ENCODE measurements at places on chromosomes 1 and 21. TPM values are rescaled to one million over a fixed set of nuclear protein-coding genes. Genes with fewer than 3 reads are reported as not detected.

CFAP107 gene
- total RNA-seq: not detected

COL8A2 gene
- 1.7 TPM for total RNA-seq

PALMD gene
- total RNA-seq: 10.2 TPM

C21orf91 gene
- total RNA-seq: 10.9 TPM

LCA5L gene
- total RNA-seq: 0.30 TPM

LIPI gene
- not detected for total RNA-seq

TMPRSS3 gene
- not detected for total RNA-seq

GRCh38 chr1:231861541-231862481 is 235.2 kb downstream of the DISC1 start:
- DNase-seq: no peak

DNA sequence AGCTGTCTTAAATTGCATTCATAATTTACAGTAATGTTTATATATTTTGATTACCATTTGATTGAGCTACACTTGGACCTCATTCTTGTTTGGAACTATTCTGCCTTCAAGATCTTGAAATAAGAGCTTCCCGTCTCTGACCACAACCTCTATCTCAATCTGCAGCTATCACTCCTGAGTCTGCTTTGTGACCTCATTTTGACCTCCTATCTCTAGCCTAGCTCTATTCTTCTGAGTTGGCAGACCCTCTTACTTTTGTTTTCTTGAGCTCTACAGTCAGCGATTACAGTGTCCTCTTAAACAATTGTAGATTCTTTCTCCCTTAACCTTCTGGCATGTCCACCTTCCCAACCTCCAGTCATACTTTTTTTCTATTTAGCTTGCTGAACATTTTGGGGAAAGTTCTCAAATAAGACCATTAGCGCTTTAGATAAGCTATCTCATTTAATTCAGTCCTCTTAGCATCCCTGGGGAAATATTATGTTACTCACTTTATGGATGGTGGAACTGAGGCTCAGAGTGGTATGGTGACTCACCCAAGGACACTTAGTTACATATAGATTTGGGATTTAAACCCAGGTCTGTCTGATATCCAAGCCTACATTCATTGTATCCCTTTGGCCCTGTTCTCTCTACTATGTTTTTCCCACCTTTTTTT is 19.1 kb downstream of the RPAP2 start:
- no peak for DNase-seq

- DNase-seq: no peak
Measured at GRCh38 chr1:225941187-225941941, at the start of gene LEFTY2. Gene LEFTY2 (minus strand): TSS chr1:225941220. CDS start chr1:225941140, 80 bp downstream.

GRCh38 chr1:111596499-111596898 is 23.1 kb upstream of the RAP1A start:
- no peak for DNase-seq

DNA sequence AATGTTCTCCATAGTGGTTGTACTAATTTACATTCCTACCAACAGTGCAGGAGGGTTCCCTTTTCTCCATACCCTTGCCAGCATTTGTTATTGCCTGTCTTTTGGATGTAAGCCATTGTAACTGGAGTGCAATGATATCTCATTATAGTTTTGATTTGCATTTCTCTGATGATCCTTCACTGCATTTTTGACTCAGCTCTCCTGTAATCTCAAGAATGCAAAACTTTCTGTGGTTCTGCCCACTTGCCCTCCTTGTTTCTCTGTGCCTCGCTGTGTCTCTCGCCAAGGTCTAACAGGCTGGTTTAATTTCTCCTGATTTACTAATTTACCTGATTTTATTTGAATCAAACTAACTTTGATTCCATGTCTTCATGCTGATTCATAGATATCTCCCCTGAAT is 407.9 kb downstream of the ZP4 start:
- peak; percentile 52 for DNase-seq

- DNase-seq: peak; percentile 37
Measured at GRCh38 chr1:3924825-3925220, 24.8 kb upstream of the C1orf174 start.

DNA sequence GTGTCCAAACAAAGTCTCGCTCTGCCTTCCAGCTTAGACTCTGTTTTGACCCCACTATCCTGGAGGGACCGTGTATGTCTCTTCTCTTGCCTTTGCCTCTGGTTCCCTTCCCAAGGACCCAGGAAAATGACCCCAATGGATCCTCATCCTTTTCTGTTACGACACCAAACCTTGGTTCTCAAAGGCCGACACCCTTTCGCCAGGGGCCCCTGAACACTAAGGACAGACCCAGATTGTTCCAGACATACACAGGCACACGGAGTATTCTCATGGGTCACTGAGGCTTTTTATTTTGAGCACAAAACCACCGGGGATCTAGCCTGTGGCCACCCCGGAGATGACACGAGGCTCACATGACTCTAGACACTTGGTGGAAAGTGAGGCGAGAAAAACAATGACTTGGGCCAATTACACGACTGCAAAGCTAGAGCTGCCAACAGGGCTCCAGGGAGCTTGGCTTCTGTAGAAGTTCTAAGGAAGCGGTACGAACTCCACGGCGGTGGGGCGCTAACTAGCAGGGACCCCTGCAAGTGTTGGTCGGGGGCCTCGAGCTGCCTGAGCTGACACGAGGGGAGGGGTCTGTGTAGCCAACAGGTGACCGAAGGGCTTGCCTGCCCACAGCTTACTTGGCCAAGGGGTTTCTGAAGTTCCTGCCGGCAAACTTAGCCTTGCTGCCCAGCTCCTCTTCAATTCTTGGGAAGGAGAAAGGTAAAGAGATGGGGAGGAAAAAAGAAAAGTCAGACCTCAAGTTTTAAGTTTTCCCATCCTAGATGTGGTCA is 17.6 kb downstream of the ENO1 start:
- DNase-seq: no peak

DNA sequence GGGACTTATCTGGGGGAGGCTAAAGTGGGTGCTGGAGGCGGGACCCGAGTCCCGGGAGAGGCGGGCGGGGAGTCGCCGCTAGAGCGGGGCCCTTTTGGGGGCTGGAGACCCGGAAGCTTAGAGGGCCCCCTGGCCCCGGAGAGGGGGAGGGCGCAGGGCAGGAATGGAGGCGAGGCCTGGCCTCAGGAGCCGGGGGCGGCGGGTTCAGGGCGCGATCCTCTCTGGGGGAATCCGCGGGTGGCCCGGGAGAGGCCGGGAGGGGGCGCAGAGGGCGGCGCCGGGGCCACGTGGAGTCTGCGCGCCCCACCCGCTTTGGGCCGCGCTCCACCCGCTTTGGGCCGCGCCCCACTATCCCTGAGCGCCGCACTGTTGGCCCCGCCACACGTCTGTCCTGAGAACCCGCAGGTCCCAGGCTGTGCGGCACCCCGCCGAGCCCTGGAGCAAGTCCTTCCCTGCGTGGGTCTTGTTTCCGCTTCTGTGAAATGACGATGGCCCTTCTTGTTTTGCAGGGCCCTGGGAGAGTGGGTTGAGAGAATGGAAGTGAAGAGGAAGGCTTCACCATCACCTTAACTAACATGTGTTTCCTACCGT is 84.4 kb downstream of the NKAIN1 start:
- peak; percentile 72 for DNase-seq

GRCh38 chr1:6026095-6026809 is 19.4 kb upstream of the KCNAB2 start:
- DNase-seq: no peak

- peak; percentile 59 for DNase-seq
Measured at GRCh38 chr1:32919811-32920733, 18.9 kb upstream of the TMEM54 start.

GRCh38 chr1:6935361-6935883 is 150.2 kb downstream of the CAMTA1 start:
- DNase-seq: no peak

DNA sequence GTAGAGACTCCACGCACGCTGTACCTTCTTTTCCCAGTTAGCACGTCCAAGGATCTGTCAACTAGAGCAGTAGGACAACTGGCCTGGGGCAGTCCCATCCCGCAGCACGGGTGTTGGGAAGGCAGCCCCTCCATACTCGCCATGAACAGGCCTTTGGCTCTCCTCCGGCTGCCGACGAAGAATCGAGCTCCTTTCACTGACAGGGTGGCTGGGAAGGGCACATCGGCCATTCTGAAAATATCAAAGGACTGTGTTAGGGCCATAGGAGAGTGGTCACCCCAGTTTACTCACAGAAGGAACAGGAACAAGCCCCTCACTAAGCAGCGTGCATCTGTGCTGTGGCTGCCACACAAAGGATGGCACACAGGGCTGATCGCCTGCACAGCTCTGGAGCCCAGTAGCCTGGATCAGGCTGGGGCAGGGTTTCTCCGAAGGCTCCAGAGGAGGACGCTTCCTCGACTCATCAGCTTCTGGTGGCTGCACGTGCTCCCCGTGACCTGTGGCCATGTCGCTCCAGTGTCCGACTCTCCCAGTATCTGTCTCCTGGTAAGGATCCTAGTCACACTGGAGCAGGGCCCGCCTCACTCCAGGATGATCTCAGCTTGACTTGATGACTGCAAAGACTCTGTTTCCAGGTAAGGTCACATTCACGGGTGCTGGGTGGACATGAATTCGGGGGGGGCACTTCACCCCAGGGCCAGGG is 8.9 kb downstream of the KRTAP10-1 start:
- no peak for DNase-seq

DNA sequence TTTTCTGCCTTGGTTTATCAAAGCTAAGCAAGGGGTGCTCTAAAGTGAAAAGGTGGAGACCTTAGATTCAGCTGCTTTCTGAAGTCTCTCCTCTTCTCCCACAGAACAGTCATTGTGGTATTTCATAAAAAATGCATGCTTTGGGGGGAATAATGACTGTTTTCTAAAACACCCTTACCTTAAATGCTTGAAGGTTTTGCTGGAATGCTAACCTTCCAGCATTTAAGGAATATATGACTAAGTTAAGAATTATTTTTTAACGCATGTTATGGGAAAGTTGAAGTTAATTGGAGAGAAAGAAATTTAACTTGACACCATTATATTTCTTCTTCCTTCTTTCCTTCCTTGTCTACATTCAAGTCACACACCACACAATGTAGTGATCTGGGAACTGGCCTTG is 162.5 kb downstream of the ROR1 start:
- DNase-seq: peak; percentile 43

DNA sequence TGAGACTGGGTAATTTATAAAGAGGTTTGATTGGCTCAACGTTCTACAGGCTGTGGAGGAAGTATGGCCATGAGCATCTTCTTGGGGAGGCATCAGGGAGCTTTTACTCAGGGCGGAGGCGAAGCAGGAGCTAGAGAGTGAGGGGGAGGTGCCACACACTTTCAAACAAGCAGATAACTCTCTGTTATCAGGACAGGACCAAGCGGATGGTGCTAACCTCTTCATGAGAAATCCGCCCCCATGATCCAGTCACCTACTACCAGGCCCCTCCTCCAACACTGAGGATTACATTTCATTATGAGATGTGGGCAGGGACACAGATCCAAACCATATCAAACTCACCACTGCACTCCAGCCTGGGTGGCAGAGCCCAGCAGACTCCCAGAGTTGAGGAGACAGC is 11.5 kb upstream of the LRRC47 start:
- no peak for DNase-seq

GRCh38 chr1:34419663-34420136 is 243.0 kb downstream of the C1orf94 start:
- peak; percentile 65 for DNase-seq

DNA sequence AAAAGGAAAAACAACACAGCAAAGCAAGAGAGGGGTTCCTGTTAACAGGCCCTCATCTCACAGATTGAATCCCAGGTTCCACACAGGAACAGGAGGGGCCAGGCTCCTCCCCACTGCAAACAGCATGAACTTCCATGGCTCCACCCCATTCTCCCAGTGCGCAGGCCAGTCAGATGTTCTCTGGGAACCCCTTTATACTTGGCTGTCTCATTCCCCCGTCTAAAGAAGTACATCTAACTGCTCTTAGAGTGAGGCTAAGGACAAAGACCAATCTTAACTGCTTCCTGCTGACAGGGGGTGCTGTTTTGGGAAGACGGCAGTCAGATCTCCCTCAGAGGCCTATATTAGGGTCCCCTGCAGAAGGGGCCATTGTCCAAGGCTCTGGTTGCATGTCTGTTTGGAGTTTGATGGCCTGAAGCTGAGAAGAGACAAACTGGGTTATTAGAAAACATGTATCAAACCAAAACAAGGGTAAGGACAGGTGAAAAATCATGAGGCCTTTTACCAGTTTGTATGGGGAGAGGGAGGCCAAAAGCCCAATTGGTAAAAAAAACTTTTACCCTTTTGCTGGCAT is 10.5 kb upstream of the NASP start:
- DNase-seq: no peak

- DNase-seq: peak; percentile 89
Measured at GRCh38 chr1:226034482-226034881, 28.0 kb upstream of the H3-3A start.

- DNase-seq: no peak
Measured at GRCh38 chr21:18477043-18477442, 73.5 kb upstream of the TMPRSS15 start.

DNA sequence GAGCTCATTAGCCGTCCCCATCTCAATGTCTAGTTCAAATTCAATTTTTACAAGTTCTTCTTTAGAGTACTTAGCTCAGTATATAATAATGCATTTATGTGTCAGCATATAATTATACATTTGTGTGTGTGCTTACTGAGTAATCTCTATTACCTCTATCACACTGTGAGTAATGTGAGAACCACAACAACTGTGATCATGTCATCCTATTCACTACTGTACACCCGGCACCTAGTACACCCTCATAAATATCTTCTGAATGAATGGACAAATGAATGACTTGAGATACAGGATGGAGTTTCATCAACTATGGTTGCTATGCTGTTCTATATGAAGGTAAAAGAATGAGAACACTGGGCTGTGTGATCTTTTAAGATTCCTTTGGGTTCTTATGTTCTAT is 124.0 kb downstream of the GPATCH2 start:
- peak; percentile 22 for DNase-seq

- DNase-seq: no peak
Measured at GRCh38 chr1:91171898-91172297, 150.1 kb upstream of the ZNF644 start.

GRCh38 chr1:55376897-55377296 is 161.7 kb upstream of the USP24 start:
- no peak for DNase-seq

Measured in M059J (cell line).